ENCODE measurements at places on chromosomes 5 and 9. TPM values are rescaled to one million over a fixed set of nuclear protein-coding genes. Genes with fewer than 3 reads are reported as not detected.

PTGR1 gene
- 37.3 TPM for total RNA-seq

CDC25C gene
- total RNA-seq = 0.17 TPM

DNA sequence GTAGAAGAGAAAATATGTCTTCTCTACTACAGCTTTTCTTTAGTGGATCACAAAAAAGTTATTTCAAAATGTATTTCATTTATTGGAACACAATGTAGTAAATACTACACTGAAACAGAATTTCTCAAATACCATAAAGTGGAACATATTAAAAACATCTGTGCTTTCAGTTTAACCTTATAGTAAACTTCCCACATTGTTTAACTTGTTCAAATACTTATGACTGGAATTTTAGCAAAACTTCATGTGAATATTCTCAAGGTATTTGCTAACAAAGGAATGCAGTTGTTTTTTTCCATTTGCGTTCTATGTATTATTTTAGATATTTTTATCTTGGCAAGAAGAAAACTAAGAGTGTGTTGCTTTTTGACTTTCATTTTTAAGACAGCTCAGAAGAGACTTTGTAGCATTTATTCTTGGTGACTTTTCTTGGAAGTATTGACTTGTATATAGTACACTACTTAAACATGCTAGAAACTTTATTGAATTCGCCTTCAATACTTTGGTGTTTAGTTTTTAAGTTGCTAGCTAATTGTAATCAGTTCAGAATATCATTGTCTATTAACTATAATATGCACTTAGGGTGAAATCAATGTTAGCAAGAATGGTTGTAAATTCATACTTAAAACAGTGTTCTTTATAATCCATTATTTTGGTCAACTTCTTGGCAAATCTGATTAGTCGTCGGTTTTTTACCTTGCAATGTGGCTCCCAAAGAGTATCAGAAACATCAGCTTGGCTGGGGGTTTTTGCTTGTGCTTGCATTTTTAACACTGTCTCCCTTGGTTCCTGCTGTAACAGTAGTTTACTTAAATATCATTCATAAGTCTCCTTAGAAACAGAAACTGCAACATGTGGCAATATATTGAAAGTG, 5.0 kb upstream of the RHOBTB3 start:
- H3K27ac ChIP-seq = peak overlapping the region; percentile 14
- H3K4me1 ChIP-seq = peaks cover 67% of the 10 kb centered on the region

GRCh38 chr5:58399951-58400350, 59.9 kb downstream of the PLK2 start:
- no peaks in the 10 kb centered on the region for H3K36me3 ChIP-seq
- no peak overlapping the region for H3K27ac ChIP-seq
- H3K4me1 ChIP-seq = no peaks in the 10 kb centered on the region
- H3K4me3 ChIP-seq = no peak overlapping the region
- no peaks in the 10 kb centered on the region for H3K27me3 ChIP-seq

Measured in esophagus muscularis mucosa (tissue), 4 donors.